ENCODE measurements at places on chromosomes 7 and 10.

GRCh38 chr7:124208173-124208572 is 175.3 kb upstream of the TMEM229A start:
- DNase-seq, result no peak

DNA sequence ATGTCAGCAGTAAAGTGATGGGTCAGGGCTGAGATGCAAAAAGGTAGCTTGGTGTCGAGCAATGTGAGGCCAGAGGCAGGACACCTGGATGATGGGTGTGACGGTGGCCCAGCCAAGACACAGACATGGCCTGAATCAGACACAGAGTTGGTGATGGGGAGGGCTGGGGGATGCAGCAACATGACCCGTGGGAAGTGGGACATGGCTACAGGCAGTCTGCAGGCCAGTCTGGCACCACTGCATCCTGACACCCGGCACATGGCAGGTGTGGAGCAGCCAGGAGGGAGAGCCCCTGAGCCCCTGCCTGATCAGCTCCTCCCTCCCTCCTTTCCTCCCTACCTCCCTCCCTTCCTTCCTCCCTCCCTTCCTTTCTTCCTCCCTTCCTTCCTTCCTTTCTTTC is 114.8 kb upstream of the WDR11 start:
- DNase-seq, result no peak

GRCh38 chr10:126227762-126228134 is 160.5 kb downstream of the ADAM12 start:
- DNase-seq, result no peak

GRCh38 chr7:42237811-42238541 is 967 bp upstream of the GLI3 start:
- DNase-seq, result no peak

GRCh38 chr7:26167303-26167934 is 15.4 kb downstream of the NFE2L3 start:
- no peak for DNase-seq

GRCh38 chr7:43533801-43534479 is 49.0 kb upstream of the STK17A start:
- no peak for DNase-seq

DNA sequence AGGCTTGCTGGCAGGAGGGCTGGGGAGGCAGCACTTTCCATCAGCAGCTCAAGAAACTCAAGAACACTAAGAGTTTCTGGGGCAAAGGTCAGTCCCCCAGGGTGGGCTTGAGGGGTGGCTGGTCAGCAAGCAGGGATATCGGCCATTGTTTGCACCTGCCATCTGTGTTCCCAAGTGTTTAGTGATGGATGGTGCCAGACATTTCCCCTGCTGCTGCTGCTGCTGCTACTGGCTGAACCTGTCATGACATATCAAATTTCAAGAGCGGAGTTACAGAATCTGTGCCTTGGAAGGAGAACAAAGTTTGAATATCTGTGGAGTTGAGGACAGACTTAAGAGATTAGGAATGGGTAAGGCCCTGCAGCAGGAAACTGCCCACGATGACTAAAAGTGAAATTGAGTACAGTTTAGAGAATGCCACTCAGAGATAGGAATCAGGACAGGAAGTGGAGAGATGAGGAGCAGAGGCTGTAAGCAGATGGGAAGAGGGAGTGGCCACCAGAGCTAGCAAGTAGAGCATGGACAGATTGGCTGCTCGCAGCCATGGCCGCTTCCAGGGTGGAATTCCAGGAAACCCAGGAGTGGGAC is 39.2 kb upstream of the PPP1R3C start:
- DNase-seq, result no peak

- no peak for DNase-seq
Observed at GRCh38 chr7:155305231-155305904, 7.7 kb downstream of the INSIG1 start.

GRCh38 chr10:132632091-132632561 is 94.5 kb downstream of the INPP5A start:
- DNase-seq, result no peak

DNA sequence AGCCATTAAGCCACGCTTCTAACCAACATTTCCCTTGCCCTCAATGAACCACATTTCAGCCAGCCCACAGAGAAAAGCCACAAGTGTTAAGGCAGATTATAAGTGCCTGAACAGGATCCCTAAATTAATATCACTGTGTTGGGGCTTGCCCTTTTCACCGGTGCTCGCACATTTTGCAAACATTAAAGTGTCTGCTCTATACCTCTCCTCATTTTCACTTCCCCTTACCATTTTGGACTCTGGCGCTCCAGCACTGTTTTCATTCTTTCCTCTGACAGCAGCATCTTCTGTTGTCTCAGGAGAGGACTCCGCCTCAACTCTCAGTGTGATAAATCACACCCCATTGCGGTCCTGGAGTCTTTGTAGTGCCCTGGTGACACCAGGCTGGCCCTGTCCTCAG is 274.2 kb downstream of the BAMBI start:
- DNase-seq, result no peak

- DNase-seq, result no peak
Observed at GRCh38 chr10:11597470-11597869, 14.0 kb downstream of the USP6NL start.

DNA sequence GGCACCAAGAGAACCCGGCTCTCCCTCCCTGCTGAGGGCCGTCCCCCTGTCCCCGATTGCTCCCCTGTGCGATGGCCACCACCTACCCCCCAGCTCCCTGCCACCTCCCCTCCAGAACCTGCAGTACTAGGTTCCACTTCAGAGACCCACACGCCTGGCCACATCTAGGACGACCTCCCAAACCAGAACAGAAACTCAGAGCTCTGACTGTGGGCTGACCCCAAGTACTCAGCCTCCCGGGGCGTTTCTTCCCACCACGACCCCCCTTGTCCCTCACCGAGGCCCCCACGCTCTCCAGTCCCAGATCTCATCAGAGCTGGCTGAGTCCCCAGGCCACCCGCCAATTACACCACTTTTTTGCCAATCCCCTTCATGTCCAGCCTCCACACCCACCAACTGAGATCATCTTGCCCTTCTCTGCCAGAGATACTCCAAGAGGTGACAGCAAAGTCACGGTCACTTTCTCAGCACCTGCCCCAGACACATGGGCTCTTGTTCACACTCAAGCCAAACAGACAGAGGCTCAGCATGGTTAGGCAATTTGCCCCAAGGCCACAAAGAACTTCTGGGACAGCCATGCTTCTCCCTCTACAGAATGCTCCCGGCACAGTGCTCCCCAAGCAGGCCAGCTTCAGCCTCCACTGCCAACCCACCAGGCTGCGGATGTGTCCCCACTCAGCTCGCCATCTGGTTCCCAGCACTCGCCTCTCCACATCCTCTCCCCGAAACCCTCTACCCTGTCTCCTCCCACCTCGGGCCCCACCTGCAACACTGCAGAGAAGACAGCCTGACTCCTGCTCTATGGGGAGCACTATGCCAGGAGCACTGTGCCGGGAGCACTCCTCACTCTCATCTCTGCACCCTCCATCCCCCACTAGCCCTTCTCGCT is 4.7 kb downstream of the TMEM120A start:
- no peak for DNase-seq

DNA sequence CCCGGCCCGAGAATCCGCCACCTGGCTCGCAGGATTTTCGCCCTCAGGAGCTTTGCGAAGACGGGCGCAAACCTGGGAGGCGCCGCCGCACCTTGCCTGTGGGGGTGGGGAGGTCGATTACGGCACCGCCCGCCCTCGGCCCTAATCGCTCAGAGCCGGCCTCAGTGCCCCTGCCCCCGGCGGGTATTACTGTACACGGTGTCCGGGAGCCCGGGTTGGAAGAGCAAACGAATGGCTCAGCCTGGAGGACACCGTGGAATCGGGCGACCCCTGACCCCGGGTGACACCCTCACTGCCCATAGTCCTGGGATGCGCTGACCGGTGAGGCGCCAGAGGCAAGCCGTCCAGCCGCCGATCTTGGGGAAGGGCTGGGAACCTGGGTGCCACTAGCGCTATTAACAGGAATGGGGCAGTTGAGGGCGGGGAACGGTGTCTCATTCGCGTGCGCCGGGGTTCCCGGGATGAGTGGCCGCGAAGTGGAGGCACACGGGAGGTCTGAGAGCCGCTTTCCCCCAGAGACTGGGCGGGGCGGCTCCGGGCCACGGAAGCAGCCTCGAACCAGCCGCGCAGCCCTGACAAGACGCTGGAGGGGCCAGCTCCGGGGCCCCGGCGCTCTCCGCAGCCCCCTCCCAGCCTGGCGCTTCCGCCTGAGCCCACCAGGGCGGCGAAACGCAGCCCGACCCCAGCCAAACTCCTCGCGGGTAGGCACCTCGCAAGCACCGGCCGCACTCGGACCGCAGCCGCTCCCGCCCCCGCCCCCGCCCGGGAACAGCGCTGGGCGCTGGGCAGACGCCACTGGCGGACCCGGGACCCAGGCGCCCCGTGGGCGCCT is 167.5 kb downstream of the NRF1 start:
- peak; percentile 11 for DNase-seq

DNA sequence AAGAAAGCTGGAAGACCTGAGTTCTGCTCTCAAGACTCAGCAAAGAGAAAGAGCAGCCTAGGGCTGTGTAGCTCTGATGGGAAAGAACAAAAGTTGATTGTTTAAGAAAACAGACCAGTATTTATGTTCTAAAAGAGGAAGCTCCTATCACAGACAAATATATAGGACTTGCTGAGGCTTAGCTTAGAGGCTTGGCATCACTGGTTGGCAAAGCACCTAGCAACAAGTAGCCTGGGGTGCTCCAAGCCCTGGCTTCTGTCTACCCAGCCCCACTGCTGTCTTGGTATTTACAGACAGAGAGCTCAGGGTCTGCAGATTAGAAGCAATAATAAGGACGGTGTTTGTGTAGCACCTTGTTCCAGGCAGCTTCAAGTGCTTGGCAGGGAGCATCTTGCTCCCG is 36.9 kb upstream of the CCDC3 start:
- no peak for DNase-seq

- DNase-seq, result peak; percentile 10
Observed at GRCh38 chr10:119541046-119541445, 1.5 kb downstream of the RGS10 start.

Measured in stimulated activated naive CD4-positive, alpha-beta T cell treated with Interleukin-2 at 50 U/mL for 16 hours (primary cell).